ENCODE measurements at places on chromosomes 7 and 10.
A peak's percentile ranks its signal among the peaks of the same experiment; 100 is the strongest.

- no peak for DNase-seq
Measured at GRCh38 chr7:80591654-80592053, 46.8 kb upstream of the CD36 start.

DNA sequence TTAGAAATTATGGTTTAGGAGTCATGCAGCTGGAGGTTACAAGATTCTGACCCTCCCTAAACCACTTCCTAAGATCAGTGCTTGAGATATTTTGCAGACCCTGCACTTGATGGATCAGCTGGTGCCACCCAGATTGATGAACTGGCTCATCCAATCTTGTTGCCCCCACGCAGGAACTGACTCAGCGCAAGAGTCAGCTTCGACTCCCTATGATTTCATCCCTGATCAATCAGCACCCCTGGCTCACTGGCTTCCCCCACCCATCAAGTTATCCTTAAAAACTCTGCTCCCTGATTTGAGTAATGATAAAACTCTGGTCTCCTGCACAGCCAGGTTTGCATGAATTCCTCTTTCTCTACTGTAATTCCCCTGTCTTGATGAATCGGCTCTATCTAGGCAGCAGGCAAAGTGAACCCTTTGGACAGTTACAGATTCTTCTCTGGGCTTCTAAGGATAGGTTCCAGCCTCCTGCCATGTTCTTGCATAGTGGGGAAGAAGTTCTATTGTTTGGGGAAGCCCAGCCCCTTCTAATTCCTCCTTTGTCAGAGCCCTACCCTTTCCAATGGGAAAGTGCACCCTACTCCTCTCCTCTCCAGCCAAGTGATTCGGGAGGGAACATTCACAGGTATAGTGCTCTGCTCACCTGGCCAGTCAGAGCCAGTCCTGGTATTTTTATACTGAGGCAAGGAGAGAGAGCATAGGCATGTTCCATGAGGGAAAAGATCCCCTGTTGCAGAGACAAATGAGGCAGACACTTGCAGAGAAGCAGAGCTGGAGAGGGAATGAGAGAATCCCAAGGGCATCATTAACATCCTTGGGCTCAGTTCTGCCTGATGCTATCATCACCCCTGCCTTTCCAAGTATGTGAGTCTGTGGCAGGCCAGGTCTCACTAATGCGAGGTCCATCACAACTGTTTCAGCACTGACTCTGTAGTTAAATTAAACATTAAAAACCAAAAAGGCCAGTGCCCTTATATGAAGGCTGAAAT, 224.4 kb upstream of the GALNT17 start:
- no peak for DNase-seq

- DNase-seq: peak; percentile 51
Measured at GRCh38 chr7:50212666-50213621, 91.6 kb upstream of the IKZF1 start.

DNA sequence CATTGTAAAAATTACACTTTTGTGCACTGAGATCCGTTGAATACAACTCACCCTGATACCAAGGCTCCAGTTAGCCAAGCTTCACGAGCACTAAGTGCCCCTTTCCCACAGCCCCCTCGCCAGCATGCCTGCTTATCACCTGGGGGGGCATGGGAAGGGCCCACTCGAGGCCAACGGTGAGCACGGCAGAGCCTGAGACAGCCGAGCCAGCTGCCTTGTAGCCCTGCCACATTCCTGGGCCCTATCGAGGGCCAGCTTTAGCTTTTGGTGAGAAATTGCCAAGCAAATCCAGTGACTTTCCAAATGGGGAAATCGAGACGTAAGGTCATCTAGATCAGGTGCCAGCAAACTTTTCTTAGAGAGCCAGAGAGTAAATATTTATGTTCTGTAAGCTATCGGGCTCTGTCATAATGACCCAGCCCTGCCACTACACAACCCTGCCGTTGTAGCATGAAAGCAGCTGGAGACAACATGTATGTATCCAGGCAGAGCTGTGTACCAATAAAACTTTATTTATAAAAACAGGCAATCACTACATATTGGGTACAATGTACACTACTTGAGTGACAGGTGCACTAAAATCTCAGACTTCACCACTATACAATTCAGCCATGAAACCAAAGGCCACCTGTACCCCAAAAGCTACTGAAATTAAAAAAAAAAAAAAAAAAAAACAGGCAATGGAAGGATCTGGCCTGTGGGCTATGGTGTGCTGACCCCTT, 83.6 kb downstream of the FAM53B start:
- DNase-seq: no peak

DNA sequence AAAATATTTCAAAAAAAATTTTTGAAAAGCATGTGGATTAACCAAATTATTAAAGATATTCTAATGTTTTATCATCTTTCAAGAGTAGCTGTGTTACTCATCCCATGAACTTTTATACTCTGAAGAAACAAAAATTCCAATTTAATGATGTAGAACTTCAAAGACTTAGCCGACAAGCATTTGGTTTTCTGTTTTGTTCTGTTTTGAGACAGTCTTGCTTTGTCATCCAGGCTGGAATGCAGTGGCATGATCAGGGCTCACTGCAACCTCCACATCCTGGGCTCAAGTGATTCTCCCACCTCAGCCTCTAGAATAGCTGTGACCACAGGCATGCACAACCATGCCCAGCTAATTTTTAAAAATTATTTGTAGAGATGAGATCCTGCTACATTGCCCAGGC, 17.8 kb upstream of the LCOR start:
- DNase-seq: no peak

- DNase-seq: peak; percentile 33
Measured at GRCh38 chr10:119466655-119467054, 75.9 kb downstream of the RGS10 start.

- no peak for DNase-seq
Measured at GRCh38 chr10:116696919-116697318, 45.4 kb downstream of the HSPA12A start.

- no peak for DNase-seq
Measured at GRCh38 chr10:110344622-110345021, 39.9 kb upstream of the SMNDC1 start.

- peak; percentile 23 for DNase-seq
Measured at GRCh38 chr10:73910764-73911552, at the start of gene PLAU. Gene PLAU, plus strand, starts transcription at chr10:73911132. Its CDS starts 424 bp downstream, at chr10:73911556.

DNA sequence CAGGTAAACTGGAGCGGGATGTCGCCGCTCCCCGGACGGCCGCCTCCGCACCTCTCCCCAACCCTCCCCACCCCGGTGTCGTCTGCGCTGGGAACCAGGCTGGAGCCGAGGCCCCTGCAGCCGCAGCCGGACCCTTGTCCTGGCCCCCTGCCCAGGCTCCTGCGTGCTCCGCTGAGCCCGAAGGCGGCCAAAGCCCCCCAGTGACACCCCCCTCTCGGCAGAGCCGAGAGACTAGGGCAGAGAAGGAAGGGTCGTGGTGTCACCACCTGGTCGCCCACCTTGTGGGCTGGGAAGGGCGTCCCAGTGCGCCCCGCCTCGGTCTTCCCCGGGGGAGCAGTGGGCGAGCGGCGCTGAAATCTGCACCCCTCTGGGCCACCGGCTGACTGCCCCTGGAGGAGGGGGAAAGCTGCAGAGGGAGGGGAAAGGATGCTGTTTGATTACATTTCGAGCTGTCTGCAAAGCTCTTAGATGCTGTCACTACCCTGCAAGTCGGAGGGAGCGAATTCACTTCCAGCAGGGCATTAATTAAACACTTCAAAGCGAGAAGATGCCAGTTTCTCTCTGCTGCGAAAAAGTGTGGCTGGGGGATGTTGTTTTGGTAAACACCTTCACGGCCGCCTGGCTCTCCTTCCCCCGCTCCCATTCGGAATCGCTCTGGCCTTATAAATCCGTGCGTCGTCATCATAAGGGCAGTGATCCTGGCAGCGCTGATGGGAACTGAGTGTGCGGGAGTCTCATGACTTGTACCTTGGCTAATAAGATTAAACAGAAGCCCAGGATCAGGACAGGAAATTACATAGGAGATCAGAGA, 622 bp downstream of the DYNC1I1 start:
- DNase-seq: no peak

- DNase-seq: no peak
Measured at GRCh38 chr10:128147064-128147463, 20.8 kb upstream of the MKI67 start.

GRCh38 chr10:114850126-114850525, 28.5 kb downstream of the FHIP2A start:
- DNase-seq: no peak

DNA sequence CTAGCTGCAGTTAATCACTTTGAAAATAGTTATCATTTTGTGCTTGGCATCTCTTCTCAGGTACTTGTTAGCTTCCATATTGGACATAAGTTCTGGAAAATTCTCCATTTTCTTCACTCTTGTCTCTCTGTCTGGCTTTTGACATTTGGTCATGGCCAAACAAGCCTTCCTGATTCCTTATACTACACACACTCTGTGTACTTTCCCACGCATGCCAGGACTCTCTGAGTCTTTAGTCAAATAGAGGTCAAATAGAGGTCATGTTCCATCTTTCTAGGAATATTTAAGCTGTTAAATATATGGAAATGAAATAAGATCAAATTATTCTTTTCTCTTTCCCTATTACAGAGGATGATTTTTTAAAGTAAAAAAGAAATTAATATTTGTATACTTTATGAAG, 235.5 kb upstream of the PLXDC2 start:
- no peak for DNase-seq

DNA sequence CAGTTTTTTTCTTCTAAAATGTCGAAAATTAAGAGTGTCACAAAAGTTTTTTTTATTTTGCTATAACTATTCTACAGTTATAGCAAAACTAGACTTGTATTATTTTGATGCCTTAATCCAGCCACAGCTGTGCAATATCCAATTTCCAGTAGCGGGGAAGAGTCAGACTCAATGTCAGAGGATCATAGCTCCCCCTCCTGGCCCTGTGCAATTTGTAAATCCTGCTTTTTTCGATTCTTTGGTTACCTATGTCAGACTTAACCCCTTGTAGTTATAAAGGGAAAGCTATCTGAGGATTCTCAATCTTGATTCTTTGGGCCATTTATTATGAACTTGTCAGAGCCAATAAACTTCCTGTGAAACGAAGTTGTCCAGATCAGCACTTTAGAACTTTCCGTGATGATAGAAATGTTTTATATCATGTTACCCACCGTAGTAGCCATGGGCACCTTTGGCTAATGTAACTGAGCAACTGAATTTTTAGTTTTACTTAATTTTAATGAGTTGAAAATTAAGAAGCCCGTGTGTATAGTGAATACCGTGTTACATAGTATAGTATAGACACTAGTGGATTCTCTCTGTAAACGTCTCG, 87.7 kb upstream of the PRKCQ start:
- DNase-seq: peak; percentile 39

DNA sequence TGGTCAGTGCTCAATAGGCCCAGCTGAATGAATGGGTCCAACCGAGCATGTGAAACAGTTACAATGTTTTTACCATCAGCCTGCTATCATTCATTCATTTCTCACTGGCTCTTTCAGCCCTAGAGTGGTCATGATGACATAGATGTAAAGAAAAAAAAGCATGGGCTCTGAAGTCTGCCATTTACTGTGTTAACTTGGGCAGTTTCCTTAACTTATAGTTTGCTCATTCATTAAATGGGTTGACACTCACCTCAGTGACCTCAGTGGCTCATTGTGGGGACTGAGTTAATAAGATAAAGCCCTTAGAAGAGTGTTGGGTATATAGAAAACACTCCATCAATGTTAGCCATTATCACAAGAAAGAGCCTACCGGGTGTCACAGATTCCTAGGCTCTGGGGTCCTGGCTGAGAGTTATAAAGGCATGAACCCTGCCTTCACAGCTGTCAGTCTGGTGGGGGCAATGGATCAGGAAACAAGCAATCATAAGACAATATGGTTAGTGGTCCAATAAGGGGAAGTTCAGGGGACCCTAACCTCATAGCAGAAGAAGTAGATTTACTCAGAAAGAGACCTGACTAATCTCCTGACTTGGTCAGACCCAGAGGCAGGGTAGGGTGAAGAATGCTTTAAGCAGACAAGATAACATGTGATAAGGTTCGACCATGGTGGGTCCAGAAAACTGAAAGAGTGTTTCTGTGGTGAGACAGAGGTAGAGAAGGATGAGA, 29.7 kb upstream of the GPAM start:
- no peak for DNase-seq

- DNase-seq: no peak
Measured at GRCh38 chr7:38775506-38776175, 133.3 kb downstream of the VPS41 start.

GRCh38 chr7:102890292-102890970, 22.4 kb upstream of the LRRC17 start:
- no peak for DNase-seq

DNA sequence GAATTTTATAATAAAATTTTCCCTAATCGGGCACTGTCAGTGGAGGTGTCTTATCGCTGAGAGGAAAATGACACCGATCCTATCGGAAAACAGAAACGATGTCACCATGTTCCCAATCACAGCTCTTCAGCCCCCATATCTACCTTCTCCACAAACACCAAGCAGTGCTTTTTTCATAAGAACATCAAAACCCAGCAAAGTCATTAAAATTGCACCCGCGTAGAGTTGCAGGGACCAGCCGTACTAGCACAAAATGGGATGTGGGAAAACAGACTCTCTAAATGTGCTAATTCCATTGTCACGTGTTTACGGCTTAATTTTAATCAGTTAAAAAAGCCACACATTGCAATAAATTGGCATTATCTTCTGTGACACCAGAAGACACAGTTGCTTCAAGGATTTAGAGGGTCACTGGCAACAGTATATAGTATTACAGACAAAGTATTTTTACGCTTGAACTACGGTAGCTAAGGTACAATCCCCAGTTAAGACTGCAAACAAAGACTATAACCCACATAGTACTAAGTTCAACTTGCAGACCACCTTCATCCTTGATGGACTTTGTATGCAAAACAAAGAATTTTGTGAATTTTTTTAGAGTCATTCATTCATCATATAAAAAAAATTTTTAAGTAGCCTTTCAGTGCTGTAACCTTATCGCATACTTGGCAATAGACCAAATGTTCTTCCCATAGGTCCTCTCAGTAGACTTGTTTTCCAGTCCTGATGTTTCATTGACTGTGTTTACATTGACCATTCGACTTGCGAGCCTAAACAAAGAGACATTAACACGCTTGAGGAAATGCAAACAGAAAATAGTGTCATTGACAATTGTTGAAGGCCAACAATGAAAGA, 116.0 kb downstream of the VTI1A start:
- DNase-seq: no peak

GRCh38 chr7:152913492-152913891, 153.9 kb downstream of the ACTR3B start:
- no peak for DNase-seq

DNA sequence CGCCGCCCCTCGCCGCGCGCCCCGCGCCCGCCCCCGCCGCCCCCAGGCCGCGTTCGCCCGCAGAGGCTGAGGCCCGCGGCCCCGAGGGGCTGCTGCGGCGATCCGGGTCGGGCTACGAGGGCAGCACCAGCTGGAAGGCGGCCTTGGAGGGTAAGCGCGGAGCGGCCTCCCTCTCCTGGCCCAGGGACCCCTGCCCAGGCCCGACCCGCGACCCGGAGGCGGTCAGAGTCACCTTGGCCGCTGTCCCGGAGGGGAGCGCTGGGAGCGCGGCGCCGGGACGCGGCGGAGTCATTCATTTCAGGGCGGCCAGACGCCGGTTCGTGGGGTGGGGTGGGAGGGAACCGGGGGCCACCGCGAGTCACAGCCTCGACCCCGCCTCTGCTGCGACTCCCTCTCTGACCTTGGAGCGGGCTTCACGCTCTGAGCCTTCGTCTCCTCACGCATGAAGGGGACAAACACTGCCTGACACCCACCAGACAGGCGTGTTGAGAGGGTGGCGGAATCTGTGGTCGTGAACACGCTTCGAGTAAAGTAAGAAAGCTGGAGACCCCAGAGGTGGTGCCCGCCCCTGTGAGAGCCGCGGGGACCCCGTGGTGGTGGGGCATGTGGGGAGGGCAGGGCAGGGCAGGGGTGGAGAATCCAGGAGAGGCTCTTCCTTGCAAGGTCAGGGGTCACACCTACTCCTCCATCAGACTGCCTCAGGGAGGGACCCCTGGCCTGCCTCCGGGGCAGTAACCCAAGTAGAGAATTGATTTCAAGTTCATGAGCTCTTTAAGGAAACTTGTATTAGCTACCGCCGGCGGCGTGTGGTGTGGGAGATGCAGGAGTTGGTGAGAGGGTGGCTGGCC, 707 bp downstream of the CLEC2L start:
- no peak for DNase-seq
